ENCODE measurements at places on chromosomes 1 and 21.

DNA sequence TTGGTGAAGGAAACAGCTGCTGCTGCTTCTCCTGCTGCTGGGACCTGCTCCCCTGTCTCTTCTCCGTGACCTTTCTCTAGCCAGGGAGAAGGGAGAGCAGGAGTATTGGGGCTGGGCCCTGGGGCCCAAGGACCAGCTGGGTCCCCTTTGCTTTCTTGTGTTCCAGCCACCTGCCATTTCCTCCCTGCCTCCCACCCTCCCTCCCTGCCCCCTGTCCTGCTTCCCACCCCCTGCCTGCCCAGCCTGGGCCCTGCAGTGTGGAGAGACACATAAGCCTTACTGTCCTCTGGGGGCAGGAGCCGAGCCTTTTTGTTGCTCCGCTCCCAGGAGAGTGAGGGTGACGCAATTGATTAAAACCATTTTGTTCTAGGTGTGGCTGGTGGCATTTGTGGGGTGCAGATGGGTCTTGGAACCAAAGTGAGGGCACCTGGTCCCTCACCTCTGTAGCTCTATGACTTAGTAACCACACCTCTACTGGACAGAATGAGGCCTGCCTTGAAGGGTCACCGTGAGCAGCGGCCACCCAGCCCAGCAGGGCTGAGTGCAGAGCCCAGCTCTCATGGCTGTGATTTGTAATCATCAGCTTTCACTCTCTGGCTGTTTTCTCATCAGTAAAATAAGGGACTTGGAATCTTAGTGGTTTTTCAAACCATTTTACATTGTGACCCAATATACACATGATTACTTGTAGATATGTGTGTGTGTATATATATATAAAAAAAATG is 13.9 kb upstream of the TMEM222 start:
- DNase-seq: no peak

- DNase-seq: no peak
Observed at GRCh38 chr1:107782217-107782845, 182.6 kb downstream of the VAV3 start.

DNA sequence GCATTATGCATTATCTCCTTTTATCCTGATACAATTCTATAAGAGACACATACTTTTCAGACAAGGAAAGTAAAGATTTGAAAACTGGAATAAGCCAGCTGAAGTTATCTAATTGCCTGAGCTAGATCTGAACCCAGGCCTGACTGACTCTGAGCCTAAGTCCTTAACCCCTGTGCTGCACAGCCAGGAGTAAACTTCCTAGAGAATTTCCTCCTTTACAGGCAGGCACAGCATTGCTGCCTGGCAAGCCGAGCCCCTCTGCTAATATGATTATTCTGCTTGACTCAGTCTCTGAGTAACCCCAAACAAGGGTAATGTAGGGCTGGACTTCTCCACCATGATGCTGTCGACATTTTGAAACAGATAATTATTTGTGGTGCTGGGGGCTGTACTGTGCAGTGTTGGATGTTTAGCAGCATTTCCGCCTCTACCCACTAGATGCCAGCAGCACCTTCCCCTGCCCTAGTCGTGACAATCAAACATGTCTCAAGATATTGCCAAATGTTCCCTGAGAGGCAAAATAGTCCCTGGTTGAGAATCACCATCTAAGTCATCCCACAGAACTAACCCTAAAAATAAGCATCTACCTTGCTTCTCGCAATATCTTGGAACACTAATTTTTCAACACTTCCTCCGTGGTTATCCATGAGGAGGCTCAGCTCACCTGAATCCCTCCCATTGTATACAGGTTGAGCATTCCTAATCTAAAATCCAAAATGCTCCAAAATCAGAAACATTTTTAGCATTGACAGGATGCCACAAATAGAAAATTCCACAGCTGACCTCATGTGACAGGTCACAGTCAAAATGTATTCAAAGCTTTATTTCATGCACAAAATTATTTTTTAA is 18.5 kb downstream of the CAMK1G start:
- DNase-seq: peak; percentile 43

DNA sequence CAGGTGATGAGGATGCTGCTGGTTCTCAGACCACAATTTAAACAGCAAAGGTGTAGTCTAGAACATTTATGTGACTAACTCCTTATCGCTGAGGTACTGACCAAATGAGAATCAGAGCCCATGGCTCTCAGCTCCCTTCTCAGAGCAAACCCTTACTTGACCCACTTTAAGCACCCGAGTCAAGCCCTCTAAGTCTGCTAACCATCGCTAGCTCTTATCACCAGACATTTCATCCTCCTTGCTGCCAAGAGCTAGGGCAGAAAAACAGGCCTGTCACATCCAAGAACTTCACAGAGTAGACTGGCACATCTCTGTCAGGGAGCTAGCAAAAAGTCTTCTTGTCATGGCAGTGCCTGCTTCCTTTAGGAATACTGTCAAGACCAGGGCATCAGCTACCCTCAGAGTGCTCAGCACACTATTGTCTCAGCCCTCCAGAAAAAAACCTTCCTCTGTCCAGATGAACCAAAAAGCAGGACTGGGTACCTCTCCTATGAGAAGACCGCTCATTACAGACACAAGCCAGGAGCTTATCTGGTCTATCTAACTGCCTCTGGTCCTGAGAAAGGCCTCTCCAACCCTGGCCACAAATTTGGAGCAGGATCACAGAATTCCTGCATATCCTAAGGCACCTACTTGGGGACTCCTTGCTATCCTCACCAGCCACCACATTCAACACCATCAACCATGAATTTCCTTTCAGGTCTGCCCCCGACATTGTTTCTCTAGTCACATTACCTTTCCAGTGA is 26.2 kb downstream of the ERI3 start:
- DNase-seq: peak; percentile 34

DNA sequence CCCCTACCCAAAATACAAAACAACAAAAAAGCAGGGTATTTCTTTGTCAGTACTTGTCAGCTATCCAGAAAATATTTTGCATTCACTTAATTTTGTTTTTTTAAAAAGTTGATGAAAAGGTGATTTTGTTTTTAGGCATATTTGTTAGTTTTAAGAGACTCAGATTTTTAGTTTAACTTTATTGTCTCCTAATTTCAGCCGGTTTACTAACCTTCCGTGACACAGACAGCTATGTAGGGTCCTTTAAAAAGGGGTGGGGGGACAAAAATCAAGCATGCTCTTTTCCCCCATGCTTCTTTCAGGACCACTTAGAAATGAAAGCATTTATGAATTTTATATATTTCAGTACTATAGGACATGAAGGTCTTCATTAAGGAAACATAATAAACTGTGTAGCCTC is 1.6 kb downstream of the PBX1 start:
- DNase-seq: no peak

- DNase-seq: no peak
Observed at GRCh38 chr1:110005971-110006370, 21.4 kb downstream of the AHCYL1 start.

DNA sequence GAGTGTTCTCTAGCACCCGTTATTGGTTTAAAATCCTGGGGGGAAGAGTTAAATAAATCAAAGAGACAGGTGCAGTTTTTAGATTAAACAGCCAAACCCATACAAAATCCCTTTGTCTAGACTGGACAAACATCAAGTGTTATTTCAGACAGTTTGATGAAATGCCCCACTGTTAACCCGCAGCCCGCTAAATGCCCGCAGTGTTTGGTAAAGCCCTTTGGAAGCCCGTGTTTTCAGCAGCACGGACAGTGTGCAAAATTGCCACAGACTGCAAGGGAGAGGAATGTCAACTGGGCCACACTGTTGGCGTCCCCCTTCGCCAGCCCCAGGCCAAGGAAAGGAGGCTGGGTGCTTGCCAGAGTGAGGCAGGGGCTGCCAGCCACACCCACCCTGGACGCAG is 26.6 kb downstream of the AJAP1 start:
- DNase-seq: no peak

DNA sequence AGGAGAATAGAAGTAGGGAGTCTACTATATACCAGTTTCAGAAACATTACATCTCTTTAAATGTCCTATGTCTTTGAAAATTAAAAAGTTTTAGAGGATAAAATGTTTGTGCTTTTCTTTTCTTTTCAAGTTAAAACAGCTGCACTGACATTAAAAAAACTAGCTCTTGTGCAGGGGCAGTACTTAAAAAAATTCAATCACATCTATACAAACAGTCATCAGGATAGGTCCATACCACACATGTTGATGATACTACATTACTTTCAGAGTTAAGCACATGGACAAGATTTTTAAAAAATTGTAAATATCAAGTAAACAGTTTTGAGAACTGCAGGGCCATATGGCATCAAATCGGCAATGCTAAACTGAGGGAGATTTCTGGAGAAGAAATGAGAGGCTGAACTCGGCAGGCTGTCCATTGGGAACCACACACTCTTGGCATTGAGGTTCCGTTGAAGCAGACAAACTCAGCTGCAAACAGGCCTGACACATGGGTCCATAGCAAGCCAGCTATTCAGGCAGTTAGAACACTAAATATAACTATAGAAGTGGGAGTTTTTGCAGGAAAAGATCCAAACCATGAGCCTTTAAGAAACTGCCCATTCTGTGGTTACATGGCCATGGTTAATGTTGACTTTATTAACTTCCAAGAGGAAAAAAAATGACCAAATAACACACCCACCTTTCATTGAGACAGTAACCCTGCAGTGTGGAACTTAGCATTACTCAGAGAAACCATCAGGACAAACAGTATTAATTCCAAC is 84.5 kb upstream of the BCL10 start:
- DNase-seq: no peak

DNA sequence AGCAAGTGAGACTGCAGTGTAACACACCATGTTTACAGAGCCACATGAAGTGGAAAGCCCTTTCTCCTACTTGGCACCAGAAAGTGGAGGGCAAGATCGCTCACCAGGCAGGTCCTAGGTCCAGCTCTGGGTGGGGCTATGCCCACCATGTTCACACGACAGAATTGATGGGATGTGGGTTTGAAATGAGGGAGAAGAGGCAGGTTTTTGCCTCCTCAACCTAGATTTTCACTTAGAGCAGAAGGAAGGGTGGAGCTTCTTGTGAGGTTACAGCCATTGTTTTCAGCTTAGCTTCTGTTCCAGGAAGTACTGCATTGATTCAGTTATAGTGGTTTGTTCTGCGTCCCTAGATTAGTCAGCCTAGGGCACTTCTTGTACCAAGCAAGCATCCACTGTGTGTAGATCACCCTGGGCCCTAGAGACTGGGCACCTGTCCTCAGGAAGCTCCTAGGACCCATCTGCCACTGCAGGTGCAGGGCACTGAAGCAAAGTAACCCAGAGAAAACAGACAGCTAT is 2.3 kb downstream of the CD53 start:
- DNase-seq: no peak

DNA sequence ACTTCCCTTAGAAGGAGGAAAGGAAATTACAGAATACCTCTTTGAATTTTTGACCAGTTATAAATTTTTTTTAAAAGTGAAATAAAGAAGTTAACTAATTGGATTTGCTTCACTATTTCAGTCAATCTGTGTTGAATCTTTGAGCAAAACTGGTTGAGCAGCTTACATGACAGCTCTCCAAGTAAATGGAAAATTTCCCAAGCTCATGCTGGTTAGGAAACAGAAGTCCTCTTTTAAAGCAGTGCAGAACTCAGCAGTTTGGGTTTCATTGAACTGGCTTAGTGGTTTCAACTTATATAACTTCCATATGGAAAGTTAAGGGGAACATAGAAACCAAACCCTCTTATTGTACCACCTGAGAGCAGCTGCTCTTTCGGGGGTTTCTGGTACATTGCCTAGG is 250.5 kb downstream of the PDE4B start:
- DNase-seq: no peak

DNA sequence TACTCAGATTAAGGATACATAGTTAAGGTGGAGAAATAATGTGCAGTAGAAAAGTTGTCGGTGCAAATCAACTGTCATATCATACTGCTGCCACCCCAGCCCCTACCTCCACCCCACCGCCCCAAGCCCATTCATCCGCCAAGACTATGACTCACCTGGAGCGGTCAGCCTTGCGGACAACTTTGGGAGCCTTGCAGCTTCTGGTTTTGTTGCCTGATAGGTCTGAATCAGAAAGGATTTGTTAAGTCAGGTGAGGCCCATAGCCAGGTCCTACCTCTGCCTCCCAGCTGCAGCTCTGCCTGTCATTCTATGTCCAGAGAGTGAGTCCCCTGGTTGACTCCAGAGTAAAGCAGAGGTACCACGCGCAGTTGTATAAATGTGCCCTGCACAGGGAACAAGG is 12.6 kb downstream of the C1orf162 start:
- DNase-seq: no peak

DNA sequence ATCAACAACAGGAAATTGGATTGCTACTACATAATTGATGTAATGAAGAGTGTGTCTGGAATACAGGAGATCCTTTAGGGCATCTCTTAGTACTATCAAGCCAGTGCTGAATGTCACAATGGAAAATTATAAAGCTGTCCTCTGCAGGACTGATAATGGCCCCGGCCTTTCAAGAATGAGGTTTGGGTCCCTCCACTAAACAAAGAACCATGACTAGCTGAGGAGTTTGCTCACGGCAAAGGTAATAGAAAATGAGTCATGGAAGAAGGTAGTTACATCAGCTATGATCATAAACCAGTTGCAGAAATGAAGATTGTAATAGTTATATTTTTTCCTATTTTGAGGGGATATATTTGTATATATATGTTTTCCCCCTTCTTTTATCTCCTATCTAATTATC is 145.8 kb downstream of the KCNJ6 start:
- DNase-seq: no peak

- no peak for DNase-seq
Observed at GRCh38 chr1:163346326-163346870, 24.6 kb downstream of the NUF2 start.

- no peak for DNase-seq
Observed at GRCh38 chr21:26982767-26983166, 15.9 kb upstream of the ADAMTS5 start.

- no peak for DNase-seq
Observed at GRCh38 chr1:232798920-232799319, 6.3 kb upstream of the MAP10 start.

GRCh38 chr1:84164161-84164560 is 20.1 kb downstream of the PRKACB start:
- DNase-seq: no peak

DNA sequence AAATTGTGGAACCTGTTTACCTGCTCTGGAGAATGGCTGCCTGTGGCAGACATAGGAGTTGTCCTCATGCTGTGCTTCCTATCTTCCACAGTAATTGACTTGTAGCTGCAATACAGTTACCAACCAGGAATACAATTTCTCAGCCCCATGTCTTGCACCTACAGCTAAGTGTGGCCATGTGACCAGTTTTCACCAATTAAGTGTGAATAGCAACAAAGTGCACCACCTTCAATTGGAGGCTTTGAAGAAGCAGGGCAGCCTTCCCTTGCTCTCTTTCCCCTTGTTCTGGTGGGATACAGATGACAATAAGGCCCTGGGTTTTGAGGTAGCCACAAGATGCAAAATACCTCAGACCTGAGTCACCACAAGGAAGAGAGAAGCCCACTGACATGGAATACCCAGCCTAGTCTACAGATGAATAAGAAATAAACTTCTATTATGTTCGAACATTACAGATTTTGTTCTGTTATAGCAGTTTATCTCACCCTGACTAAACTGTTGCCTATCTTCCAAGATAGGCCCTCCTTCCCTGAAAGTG is 70.2 kb upstream of the S1PR1 start:
- DNase-seq: no peak

- DNase-seq: no peak
Observed at GRCh38 chr1:2086446-2087078, 36.4 kb downstream of the PRKCZ start.

Measured in ELF-1 (cell line).